Activated CD4-positive, alpha-beta T cell treated with anti-CD3 and anti-CD28 coated beads, Interleukin-2, amount 50 U/mL, for 24 hours (primary cell): ENCODE measurements at places on chromosomes 13 and 19.

DNA sequence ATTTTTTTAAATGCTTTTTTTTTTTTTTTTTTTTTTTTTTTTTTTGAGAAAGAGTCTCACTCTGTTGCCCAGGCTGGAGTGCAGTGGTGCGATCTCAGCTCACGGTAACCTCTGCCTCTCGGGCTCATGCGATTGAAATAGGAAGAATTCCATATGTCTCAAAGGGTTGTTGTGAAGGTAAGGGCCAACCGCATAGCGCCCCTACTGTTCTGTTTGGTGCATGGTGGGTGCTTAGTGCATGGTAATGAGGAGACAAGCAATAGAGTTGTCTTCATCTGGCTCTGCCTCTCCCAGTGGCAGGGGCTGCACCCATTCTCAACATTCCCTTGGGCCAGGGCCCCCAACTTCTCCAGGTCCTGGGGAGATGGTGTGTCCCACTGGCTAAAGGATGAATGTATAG lies 68.7 kb downstream of the RASL11A start:
- DNase-seq = peak; percentile 42

DNA sequence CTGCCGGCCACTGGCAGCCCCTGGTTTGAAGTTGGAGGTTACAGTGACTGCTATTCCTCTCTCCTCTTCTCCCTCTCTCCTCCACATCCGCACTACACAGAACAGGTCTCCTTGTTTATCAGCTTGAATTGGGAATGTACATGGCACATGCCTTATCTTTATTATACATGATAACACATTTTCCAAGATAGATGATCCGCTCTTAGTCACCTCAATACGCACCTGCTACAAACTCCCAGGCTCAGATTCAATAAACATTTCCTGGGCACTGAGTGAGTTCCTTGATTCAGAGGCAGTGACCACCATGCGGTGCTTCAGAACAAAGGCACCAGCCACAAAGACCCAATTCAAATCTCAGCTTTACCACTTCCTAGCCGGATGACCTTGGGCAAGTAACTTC lies 227.7 kb downstream of the TSHZ3 start:
- no peak for DNase-seq

DNA sequence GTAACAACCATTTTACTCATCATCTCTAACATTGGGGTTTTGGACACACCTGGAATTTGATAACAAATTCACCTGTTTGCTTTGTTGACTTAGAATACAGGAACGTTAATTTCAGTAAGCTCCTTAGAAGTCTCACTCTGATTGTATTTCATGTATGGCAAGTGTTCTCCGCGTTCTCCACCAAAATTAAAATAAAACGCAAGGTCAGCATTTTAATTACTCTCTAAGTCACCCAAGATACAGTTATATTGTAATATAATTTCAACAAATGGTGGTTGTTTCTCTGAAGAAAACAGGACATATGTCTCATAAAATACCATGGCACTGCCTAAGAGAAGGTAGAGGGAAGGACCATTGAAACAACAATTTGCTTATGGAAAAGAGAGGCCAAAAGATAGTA lies 742.1 kb downstream of the LIG4 start:
- no peak for DNase-seq

GRCh38 chr13:88068316-88068715 lies 397.1 kb downstream of the SLITRK5 start:
- DNase-seq = no peak

- DNase-seq = no peak
Measured at GRCh38 chr13:28031220-28031895, 42.9 kb upstream of the URAD start.

GRCh38 chr13:50594276-50595051 lies 249.0 kb downstream of the DLEU7 start:
- DNase-seq = no peak

DNA sequence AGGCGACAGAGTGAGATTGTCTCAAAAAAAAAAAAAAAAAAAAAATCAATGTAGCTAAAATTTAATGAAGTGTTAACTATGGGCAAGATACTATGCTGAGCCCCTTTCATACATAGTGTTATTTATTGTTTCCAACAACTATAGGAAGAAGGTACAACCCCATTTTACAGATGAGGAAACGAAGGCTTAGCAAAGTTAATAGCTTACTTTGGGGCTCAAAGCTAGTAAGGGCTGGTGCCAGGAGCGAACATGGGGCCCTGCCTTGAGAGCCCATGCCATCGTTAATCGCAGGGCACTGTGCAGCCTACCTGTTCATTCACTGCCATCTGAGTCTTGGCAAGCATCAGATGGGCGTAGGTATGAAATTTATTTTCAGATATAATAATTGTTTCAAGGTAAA lies 1.9 kb upstream of the FRY start:
- DNase-seq = no peak

GRCh38 chr13:112143753-112144615 lies 77.0 kb downstream of the SOX1 start:
- DNase-seq = no peak
